ENCODE measurements at places on chromosomes 13 and 19.

DNA sequence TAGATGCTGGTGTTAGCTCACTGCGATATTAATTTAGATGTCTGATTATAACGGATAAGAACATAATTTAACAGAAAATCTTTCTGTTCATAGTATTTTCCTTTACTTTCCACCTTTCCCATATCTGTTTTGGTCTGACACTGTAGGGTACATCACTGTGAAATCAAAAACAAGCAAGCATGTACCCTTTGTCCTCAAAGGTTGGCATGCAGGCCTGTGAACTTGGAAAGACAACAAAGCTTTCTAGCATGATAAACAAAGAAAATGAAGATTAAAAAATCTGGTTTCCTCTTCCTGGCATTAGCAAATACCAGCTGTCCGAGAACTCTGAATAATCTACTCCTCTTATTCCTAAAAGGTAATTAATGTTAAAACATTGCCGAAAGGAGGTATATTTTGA lies 31.6 kb downstream of the THSD1 start:
- no peak for DNase-seq

DNA sequence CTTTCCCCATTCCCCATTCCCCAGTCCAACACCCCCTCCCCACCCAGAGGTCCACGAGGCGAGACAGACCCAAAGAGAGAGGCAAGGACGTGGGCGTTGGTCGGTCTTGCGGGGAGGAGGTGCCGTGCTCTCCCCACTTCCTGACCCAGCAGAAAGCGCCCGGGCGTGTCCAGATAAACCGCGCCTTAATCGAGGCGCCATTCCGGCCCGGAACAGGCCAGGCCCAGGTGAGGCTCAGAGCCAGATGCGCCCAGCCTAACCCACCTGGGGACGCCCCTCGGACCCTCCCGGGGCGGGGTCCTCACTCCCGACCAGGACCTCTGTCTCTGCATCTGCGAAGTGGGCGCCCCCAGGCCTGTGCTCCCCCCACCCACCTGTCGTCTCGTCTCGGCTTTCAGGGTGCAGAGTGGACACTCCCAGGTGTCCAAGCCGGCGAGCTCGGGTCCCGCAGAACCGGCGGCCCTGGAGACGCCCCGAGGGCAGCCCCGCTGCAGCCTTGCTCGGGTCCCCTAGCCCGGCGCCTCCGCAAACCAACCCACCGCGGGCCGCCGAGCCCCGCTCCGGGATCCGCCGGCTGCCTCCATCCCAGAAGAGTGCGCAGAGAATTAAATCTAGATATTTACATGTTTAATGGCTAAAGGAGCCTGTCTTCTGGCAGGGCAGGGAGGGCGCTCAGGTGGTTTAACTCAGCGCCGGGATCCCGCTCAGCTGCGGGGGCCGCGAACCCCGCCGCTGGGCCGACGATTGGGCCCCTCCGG lies 5.0 kb upstream of the ONECUT3 start:
- DNase-seq: no peak

GRCh38 chr19:47232422-47233211 lies 1.6 kb upstream of the BBC3 start:
- peak; percentile 31 for DNase-seq

GRCh38 chr13:35723821-35724220 lies 247.3 kb upstream of the MAB21L1 start:
- no peak for DNase-seq

DNA sequence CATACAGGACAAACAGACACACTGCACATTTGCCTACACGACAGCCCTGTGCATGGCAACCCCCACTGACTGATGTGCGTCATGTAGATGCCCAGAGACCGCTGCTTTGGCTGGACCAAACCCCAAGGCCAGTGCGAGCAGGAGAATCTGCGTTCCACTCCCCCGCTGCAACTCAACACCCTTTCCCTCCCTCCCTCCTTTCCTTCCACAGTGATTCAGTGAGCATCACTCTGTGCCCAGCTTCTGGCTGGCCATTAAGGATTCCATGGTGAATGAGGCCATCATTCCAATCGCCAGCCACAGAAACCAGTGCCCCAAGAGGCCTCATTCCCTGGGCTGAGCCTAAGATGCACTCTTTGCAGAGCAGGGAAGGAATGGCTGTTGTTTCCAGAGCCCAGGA lies 61.6 kb downstream of the GSX1 start:
- DNase-seq: no peak

DNA sequence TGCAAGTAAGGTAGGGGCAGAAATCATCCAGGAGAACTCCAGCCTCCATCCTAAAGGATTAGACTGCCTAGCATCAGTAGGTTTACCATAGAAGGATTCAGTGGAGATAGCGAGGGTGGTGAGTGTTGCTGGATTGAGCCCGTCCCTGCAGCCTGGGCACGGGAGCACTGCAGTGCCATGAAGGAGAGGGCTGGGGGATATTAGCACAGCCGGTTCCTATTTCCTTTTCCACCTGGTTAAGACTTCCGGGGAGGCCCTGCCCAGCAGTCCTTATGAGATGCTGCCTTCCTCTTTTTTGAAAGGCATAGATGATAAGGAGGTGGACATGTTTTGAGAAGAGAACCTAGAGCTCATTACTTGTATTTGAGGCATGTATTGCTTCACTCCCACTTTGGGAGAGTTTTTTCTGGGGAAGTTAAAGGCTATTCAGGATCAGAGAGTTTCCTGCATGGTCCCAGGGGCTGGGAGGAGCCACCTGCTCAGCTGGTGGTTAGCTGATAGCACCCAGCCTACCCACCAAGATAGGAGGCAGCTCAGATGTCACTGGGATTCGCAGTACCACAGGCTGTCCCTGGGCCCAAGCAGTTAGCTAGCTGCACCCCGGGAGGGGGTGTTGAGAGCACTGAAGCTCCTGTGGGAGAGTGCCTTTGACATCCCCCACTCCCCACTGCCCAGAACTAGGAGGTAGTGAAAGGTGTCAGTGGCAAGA lies 17.2 kb downstream of the ACTN4 start:
- DNase-seq: no peak

DNA sequence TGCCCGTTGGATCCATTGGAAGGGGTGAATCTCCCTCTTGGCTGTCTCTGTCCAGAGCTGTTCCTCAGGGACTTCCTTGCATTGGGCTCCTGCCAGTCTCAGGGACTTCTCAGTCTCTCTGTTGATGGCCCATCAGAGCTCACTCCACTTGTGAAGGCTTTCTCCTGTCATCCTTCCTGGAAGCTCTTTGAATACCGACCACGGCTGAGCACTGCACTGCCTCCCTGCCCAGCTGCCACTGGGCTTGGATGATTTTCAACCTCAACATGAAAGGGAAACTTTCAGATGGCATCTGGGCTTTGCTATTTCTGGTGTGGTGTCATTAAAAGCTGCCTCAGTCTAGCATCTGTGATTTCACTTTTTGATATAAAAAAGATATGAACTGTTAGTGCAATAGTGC lies 66.1 kb upstream of the ANKRD10 start:
- no peak for DNase-seq

- DNase-seq: no peak
Observed at GRCh38 chr13:92804346-92804745, 422.3 kb upstream of the GPC6 start.

DNA sequence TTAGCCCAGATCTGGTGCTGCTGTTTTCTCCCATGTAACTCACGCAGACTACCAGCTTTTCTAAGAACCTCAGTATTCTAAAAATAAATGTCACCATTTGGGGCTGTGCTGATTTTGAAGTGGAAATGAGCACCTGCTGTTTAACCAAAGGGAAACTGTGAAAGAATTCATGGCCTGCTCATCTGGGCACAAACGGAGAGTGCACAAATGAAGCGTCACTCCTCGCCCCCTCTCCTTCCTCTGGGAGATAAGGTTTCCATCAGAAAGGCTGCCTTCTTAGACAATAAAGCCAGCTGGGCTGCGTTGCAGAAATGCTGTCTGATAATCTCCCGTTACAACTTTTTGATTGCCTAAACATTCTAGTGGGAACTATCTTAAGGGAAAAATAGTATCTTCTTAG lies 73.7 kb upstream of the SLC15A1 start:
- no peak for DNase-seq

DNA sequence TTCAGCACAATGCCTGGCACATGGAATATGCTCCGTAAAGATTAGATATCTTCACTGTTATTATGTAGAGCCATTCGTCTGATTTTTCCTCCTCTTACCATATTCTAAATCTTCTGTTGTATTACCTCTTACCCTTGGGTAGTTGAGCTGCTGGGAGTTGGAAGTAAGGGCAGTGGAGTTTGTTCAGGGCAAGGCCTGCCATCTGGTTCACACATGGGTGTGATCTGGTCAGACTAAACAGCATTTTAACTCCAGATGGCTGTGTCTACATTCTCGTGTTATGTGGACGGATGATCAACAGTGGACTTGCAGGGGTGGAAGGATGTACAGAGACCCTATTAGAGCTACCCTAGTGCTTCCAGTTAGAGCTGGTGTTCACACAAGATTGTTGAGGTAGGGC lies 164.9 kb downstream of the ZIC5 start:
- DNase-seq: no peak

DNA sequence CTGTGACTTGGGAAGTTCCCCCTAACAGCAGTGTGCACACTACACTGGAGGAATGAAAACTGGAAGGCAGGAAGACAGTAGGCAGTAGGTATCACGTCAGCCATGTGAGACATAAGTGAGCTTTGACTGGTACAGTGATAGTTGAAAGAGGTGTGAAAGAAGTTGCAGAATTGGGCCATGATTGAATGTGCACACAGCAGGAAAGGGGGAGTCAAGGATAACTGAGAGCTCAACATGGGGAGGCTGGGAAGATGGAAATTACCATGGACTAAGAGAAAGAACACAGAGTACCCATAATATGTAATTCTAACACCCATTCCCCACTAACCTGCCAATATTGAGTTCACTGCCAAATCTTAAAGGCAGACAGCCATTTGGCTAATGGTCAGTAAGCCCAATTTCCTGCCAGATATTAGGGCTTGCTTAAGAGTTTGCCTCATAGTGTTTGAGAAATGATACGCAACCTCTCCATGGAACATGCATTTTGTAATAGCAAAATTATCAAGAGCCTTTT lies 321.7 kb downstream of the DCT start:
- no peak for DNase-seq

DNA sequence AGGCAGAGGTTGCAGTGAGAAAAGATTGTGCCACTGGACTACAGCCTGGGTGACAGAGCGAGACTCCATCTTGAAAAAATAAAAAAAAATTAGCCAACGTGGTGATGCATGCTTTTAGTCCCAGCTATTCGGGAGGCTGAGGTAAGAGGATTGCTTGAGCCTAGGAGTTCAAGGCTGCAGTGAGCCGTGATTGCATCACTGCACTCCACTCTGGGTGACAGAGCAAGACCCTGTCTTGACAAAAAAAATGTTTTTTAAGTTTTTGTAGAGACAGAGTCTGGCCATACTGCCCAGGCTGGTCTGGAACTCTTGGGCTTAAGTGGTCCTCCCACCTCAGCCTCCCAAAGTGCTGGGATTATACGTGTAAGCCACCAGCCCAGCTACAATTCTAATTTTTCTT lies 22.4 kb upstream of the LSM14A start:
- no peak for DNase-seq

DNA sequence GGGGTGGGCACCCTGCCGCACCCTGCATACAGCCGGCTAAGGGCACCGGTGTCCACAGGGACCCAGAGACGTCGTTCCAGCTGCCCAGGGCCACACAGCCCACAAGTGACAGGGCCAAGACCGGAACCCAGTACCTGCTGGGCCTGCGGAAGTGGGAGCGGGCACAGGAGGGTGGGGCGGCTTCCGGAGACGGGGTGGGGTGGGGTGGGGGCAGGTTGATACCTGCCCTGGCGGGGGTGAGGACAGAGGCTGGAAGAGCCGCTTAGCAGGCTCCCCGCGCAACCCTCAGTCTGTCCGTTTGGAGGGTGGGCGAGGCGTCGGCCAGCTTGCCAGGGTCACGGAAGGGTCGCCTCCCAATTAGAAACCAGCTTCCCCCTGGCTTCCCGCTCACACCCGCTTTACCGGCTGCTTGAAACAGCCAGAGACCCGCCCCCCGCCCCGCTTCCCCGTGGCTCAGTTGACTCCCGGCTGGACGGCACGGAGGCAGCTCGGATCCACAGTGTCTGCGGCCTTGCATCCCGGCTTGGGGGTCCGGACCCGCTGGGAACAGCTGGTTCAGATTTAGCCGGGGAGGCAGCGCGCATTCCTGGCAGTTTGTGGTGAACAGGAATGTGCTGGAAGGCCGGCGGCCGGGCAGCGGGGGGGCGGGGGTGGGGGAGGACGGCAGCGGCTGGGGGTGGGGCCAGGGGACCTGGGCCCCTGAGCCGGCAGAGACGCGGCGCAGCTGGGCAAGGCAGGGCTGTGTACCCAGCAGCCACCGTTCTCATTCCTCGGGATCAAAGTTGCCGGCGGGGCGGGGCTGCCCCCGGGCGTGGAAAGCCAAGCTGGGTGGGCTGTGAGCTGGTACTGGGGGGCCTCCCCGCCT lies 1.9 kb downstream of the CNN2 start:
- peak; percentile 40 for DNase-seq

GRCh38 chr13:97736436-97736835 lies 217.0 kb upstream of the IPO5 start:
- no peak for DNase-seq

DNA sequence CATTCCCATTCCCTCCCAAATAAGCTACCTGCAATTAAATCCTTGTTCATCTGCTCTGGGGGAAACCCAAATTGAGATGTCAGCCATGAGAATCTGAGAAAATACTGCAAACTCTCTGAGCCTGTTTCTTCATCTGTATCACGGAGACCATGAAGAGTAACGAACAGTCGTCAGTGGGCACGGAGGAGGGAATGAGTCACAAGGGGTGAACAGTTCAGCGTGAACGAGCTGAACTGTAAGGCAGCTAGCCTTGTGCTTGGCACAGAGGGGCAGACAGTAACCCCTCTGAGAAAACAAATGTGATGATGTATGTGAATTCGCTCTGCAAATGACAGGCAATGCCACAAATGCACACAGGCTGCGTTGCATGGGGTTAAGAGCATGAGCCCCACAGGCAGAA lies 288.7 kb downstream of the FOXO1 start:
- DNase-seq: no peak

- DNase-seq: no peak
Observed at GRCh38 chr19:54877471-54877870, 3.4 kb downstream of the FCAR start.

DNA sequence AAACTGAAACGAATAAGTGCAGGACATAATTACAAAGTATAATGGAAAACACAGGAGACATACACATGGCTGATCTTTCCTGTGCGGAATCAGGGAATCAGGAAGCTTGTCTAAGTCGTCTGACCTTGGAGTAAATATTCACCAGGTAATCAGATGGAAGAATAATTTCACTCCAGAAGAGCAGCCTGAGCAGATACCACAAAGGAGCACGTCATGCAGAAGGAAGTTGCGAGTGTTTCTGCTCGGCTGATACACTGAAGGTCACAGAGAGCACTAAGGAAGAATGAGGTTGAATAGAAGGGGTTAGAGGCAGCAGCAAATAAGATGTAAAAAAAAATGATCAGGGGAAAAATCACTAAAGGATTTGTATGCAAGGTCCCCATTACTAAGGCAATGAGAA lies 122.3 kb upstream of the GPC6 start:
- no peak for DNase-seq

DNA sequence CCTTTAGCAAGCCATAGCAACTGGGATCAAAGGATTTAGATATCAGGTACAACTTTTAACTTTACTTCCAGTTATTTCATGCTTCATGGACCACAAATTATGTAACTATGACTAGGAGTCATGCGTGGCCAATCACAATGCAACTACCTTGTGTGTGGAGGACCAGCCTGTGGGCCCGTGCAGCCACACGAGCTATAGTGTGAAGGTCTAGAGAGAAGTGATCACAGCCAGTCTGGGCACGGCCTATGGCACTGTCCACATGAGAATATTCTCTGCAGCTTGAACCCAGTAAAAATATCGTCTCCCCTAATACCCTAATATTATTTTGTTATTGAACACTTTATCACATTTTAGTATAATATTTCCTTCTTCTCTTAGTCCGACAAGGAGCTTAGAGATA lies 464.9 kb upstream of the MIR17HG start:
- DNase-seq: no peak

GRCh38 chr19:13092158-13092543 lies 10.5 kb downstream of the LYL1 start:
- DNase-seq: no peak
